Esophagus squamous epithelium (tissue), 5 donors: ENCODE measurements at places on chromosomes 4 and X. TPM values are rescaled to one million over a fixed set of nuclear protein-coding genes. Genes with fewer than 3 reads are reported as not detected.

The ETDA gene
- not detected for total RNA-seq

The HEPH gene
- 11.1 TPM for total RNA-seq

The CCKAR gene
- not detected for total RNA-seq

The SMC1A gene
- total RNA-seq = 33.0 TPM

The TMEM31 gene
- total RNA-seq = not detected

The LEF1 gene
- 8.0 TPM for total RNA-seq

The FGF5 gene
- not detected for total RNA-seq

The SCD5 gene
- total RNA-seq = 5.4 TPM

The SLC9B1 gene
- total RNA-seq = not detected

The MOB1B gene
- 10.8 TPM for total RNA-seq

The XG gene
- total RNA-seq = 8.0 TPM

The FANCB gene
- total RNA-seq = 7.8 TPM

The GATA1 gene
- not detected for total RNA-seq

The UGT2B11 gene
- total RNA-seq = not detected

The MXRA5 gene
- 4.3 TPM for total RNA-seq

The MYOZ2 gene
- total RNA-seq = not detected

The HMX1 gene
- total RNA-seq = 0.19 TPM

The PDCL2 gene
- total RNA-seq = 1.5 TPM

The LDB2 gene
- total RNA-seq = 3.9 TPM

The HSD17B13 gene
- total RNA-seq = not detected

The TGIF2LX gene
- total RNA-seq = not detected

The ZFX gene
- total RNA-seq = 19.2 TPM

The TMEM47 gene
- 11.5 TPM for total RNA-seq

The CCDC120 gene
- total RNA-seq = 11.7 TPM

The CCSER1 gene
- 3.1 TPM for total RNA-seq
